Fibroblast of skin of left quadriceps (primary cell): ENCODE measurements at places on chromosomes 1 and 21.

DNA sequence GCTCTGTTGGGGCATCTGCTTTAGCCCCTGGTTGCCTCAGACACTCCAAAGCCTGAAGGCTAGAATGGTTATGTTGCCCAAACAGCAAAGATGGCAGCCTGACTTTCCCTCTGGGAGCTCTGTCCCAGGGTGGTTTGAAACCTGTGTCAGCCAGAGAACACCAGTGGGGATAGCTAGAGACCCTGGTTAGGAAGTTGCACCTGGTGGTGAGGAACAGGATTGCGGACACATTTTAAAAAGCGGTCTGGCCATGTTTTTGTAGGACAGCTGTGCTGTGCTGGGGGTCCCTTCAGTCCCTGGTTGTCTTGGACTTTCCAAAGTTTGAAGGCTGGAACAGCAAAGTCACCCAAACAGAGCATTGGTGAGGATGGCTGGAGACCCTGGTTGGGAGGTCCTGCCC is 87.8 kb downstream of the DNM3 start:
- no peak for DNase-seq

DNA sequence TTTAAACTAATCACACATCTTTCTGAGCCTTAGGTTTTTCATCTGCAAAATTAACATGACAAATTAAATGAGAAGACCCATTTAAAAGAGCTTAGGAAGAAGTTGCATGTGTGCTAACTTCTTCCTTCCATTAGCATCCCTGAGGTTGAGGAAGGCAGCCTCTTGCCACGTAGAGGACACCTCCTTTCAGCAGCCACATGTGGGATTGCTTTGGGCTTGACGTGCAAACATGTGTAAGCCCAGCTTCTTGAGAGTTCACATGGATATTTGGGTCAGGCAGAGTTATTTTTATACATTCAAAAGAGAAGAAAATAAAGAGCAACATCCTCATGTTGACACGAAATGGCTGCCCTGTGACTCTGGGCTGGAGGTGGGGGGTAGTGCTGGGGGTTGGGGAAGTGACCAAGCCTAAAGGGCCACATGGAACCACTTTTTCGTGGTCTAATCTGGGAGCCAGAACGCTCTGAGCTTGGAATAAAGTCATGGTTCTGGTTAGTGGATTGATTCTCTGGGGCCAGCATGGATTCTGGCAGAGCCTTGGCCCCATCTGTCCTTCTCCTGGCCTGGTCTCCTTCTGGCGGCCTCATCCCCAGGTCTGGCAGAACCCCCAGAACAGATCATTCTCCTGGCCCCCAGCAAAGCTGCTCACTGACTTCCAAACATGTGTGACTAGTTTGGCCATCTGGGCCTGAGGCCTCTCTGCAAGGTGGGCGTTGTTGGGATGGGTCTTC is 137.1 kb upstream of the USP24 start:
- DNase-seq, result no peak

GRCh38 chr1:61757950-61758349 is 15.7 kb downstream of the PATJ start:
- DNase-seq, result no peak

GRCh38 chr1:210099921-210100320 is 132.7 kb upstream of the SERTAD4 start:
- DNase-seq, result no peak

DNA sequence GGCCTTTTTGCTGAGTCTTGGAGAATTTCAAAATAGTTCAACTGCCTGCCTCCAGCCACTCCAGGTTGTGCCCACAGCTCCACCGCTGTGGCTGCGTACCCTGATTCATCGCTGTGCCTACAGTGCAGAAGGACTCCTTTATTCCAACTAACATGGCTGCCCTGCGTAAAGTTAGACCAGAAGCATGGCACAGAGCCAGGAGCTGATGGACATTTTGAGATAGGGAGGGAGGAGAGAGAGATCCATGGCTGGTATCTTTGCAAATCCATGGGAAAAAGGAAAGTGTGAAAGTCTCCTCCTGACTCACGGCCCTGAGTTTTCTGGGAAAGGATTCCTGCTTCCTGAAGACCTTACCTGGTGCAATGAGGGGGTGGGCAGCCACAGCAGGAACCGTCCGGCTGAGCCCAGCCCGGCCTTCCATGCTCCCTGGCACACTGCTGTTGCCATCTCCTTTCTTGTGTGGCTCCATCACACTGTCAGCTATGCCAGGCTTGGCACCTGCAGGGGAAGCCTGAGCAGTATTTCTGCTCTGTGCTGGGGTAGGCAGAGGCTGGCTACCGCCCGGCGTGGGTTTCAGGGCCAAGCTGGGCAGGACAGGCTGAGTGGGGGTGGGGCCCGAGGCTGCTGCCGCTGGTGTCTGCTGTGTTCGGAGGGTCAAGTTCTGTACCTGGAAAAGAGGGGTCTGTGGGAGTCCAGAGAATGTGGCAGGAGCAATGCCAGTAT is 46.0 kb upstream of the A3GALT2 start:
- no peak for DNase-seq

DNA sequence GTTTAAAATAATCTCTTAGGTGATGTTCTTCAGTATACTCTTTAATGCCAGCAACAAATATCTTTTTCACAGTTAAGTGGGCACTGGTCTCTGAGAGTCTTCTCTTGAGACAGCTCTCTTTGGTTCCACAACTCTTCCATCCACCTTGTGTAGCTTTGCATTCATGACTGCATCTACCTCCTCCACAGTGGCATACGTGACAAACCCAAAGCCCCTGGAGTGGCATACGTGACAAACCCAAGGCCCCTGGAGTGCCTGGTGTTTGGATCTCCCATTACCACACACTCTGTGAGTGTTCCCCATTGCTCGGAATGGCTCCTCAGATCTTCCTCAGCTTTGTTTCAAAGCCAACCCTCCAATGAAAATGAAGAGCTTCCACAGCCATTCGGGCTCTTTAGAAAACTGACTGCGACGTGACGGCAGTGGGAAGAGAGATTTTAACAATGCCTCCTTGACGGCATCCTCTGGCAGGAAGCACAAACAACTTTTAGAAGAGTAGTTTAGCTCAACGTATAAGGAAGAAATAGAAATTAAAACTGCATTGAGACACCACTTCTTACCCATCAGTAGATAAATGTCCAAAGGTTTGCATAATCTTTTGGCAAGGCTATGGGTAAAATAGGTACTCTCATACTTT is 45.8 kb downstream of the SLC30A7 start:
- no peak for DNase-seq

DNA sequence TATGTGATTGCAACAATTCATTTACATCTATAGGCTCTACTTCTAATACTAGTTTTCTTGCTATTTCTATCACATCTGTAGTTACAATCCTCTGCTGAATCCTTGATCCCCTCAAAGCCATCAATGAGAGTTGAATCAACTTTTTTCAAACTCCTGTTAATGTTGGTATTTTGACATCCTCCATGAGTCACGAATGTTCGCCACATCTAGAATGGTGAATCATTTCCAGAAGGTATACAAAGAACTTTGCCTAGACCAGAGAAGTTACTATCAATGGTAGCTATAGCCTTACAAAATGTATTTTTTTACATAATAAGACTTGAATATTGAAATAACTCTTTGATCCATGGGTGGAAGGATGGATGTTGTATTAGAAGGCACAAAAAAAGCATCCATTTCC is 110.0 kb downstream of the AMY1C start:
- DNase-seq, result no peak

DNA sequence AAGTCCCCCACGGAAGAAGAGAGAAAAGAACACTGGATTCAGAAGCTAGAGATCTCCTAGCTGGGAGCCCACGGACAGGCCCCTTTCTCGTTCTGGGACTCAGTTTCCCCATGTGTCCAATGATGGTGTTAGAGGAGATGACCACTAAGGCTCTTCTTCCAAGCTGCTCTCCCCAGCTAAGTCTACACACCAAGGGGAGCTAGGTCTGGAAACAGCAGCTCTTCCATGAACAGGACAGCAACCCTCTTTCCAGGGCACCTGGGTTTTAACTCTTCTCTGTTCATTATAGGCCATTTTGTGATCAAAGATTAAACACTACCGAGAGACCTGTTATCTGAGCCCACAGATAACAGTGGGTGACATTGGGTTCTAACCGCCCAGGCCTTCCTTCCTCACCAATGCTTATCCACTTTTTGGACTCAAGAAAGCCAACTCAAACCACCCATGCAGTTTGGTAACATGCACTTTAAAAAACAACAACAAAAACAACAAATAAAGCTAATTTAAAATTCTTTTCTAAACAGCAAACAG is 85.9 kb downstream of the MRPL37 start:
- no peak for DNase-seq

GRCh38 chr1:53069265-53069662 is 7.3 kb downstream of the PODN start:
- DNase-seq, result no peak

GRCh38 chr1:31900790-31901189 is 37.4 kb downstream of the PTP4A2 start:
- no peak for DNase-seq

- DNase-seq, result peak; percentile 94
Observed at GRCh38 chr1:116777831-116778830, 23.9 kb downstream of the CD2 start.

DNA sequence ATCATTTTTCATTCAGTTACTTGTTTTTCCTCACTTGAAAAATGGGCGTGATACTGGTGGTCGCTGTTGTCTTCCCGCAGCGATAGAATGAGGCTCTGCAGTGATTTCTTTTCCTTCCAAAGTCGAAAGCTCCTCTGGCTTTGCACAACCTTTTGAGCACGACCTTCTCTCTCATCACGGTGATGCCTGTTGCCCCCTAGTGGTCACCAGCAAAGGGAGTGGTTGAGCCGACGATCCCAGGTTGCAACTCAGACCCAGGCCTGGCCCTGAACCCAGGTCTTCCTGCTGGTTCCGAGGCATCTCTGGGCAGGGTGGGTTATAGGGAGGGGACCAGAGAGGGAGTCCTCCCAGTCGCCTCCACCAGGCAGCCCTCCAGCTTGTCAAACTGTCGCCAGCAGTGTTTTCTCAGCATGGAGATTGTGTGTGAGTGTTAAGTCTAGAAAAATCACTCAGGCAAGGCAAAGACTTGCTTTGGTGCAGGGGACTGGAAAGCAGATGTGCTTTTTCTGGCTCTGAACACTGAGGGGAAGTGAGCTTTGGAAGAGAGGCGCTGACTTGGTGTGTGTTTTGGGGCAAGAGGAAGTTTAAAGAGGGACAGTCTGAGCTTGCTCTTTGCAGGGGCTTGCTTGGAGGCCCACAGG is 285.3 kb downstream of the CAMTA1 start:
- DNase-seq, result peak; percentile 31

- DNase-seq, result no peak
Observed at GRCh38 chr1:225573216-225573615, 79.7 kb downstream of the ENAH start.

DNA sequence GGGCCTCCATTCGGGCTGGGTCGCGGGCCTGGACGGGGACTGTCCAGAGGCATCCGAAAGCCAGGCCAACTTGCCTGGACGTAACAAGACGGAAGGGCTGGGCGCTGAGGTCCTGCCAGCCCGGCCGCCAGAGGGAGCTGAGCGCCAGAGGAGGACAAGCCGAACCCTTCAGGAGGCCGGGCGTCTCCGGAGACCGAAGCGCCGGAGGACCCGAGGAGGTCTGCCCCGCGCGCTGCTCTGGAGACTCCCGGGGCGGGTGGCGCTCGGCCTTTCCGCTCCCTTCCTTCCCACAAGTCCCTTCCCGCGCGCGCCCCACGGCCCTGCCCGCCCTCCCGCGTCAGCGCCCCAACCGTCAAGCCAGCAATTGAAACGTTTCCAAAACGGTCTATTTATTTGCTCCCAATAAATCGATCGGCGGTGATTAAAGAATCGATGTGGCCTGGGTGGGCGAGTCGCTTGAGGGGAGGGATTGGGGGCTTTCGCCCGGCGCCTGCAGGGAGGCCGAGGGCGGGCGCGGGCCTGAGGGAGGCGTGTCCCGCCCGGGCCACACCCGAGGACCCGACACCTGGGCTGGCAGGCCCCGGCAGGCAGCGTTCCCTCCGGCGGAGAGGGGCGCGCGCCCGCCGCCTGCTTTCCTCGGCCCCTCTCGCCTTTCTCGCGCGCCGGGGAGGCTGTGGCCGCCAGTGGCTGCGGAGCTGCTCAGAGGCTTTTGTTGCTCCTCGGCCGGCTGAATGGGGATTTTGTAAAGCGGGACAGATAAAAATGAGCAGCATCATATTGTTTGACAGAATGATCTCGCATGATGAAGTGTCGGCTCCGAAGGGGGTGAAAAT is 5.2 kb upstream of the FOXD3 start:
- DNase-seq, result no peak

DNA sequence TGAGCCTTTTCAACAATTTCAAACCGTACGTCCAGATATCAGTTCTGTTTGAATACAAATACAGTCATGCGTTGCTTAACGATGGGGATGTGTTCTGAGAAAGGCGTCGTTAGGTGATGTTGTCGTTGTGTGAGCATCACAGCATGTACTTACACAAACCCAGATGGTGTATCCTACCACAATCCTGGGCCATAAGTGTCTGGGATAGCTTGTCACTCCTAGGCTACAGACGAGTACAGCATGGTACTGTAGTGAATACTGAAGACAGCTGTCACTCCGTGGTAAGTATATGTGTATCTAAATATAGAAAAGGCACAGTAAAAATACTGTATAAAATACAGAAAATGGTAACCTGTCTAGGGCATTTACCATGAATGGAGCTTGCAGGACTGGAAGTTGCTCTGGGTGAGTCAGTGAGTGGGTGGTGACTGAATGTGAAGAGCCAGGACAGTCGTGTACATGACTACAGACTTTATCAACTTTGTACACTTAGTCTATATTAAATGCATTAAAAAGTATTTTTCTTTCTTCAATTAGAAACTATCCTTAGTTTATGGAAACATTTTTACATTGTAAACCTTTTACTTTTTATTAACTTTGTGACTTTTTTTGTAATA is 10.5 kb upstream of the OR2W3 start:
- DNase-seq, result no peak

DNA sequence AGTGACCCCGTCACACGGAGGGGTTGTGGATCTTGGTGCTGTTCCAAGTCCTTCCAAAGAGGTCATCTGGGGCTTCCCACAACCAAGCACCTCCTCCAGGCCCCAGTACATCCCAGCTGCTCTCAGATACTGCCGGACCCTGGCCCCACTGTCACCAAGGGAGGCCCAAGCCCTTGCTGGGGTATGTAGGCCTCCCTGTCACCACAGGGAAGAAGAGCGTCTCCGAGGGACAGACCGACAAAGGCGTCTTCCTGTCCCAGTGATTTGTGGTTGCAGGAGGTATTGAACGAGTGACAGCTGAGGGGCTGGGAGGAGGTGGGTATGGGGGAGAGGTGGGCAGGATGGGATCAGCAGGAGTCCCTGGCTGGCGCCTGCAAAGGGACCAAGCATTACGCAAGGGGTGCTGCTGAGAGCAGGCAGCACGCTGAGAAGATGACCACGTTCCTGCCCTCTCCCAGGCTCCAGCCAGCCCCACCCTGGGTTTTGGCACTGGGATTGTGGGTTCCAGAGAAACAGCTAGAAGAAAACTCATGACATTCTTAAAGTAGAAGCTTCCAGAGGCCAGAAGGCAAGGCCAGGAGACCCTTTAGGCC is 29.7 kb downstream of the LRP8 start:
- no peak for DNase-seq

DNA sequence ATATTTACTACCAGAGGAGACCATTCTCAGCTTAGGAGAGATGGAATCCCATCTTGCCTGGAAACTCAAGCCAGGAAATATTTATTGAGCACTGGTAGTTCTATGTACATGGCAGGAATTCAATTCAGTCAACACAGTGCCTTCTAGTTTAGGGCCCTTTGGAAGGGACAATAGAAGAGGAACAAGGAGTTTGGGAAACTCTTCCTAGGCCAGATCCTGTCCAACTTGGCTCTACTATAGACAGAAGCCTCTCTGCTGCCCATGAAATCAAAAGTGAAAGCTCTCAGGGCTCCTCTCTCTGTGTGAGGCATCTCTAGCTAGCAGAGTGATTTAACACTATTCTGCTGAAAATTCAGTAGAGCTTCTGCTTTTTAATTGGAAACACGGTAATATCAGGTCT is 244.6 kb upstream of the MAP1LC3C start:
- no peak for DNase-seq

GRCh38 chr1:71640998-71641397 is 560.2 kb upstream of the ZRANB2 start:
- no peak for DNase-seq
